ENCODE measurements at places on chromosomes 5 and 9.
A peak's percentile ranks its signal among the peaks of the same experiment; 100 is the strongest.

GRCh38 chr5:77767301-77767700 lies 8.8 kb downstream of the TBCA start:
- no peak for DNase-seq

GRCh38 chr9:138022756-138023393 lies 145.3 kb downstream of the CACNA1B start:
- DNase-seq: no peak

GRCh38 chr9:95468791-95469190 lies 48.0 kb downstream of the PTCH1 start:
- DNase-seq: no peak

- no peak for DNase-seq
Measured at GRCh38 chr5:53256746-53257145, 147.2 kb upstream of the MOCS2 start.

- DNase-seq: no peak
Measured at GRCh38 chr5:10736354-10736753, 24.7 kb downstream of the DAP start.

- no peak for DNase-seq
Measured at GRCh38 chr9:92664394-92665152, 5.4 kb downstream of the IPPK start.

- no peak for DNase-seq
Measured at GRCh38 chr9:73022353-73022752, 69.5 kb upstream of the ALDH1A1 start.

GRCh38 chr5:160071516-160071915 lies 47.7 kb downstream of the PWWP2A start:
- no peak for DNase-seq

- DNase-seq: no peak
Measured at GRCh38 chr5:167244583-167244982, 1046.9 kb upstream of the WWC1 start.

GRCh38 chr9:87063871-87064270 lies 116.6 kb upstream of the GAS1 start:
- no peak for DNase-seq

GRCh38 chr5:115573133-115573532 lies 28.6 kb upstream of the FEM1C start:
- DNase-seq: no peak

GRCh38 chr5:150000990-150001659 lies 586 bp downstream of the HMGXB3 start:
- DNase-seq: peak; percentile 18

DNA sequence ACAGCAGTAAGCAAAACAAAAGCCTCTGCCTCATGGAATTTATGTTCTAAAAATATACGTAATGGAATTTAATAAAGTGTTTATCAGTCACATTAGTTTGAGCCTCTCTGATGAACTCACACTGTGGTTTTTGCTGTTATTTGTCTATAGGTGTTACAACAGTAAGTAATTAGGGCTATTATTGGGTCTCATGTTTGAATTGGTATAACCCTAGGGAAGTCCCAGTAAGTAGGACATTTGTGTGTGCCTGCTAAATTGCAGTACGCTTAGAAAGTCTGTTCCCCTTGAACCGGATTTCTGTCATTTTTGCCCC lies 197.6 kb downstream of the NR3C1 start:
- DNase-seq: no peak

DNA sequence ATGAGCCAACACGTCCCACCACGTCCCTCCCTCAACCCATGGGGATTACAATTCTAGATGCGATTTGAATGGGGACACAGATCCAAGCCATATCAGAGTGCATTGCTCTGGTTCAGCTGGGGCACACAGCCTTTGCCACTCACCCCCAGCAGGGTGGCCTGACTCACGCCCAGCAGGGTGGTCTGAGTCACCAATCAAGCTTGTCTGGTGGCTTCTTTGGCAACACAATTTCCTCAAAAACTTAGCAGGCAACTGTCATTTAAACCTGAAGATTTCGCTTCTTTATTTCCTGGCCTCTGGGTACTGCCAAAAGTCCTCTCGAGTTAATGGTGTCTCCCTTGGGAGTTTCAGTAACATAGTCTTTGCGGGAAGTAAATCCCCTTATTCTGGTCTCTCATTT lies 16.3 kb upstream of the SEMA5A start:
- no peak for DNase-seq

DNA sequence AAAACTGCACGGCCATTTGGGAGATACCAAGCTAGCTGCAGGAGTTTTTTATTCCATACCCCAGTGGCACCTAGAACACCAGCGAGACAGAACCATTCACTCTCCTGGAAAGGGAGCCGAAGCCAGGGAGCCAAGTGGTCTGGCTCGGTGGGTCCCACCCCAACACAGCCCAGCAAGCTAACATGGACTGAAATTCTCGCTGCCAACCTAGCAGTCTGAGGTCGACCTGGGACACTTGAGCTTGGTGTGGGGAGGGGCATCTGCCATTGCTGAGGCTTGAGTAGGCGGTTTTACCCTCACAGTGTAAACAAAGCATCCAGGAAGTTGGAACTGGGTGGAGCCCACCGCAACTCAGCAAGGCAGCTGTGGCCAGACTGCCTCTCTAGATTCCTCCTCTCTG lies 108.9 kb upstream of the CHD1 start:
- peak; percentile 4 for DNase-seq

- DNase-seq: no peak
Measured at GRCh38 chr9:80242022-80242421, 670.3 kb downstream of the TLE4 start.

All from effector CD8-positive, alpha-beta T cell (primary cell).